ENCODE measurements at places on chromosomes 16 and 17.

DNA sequence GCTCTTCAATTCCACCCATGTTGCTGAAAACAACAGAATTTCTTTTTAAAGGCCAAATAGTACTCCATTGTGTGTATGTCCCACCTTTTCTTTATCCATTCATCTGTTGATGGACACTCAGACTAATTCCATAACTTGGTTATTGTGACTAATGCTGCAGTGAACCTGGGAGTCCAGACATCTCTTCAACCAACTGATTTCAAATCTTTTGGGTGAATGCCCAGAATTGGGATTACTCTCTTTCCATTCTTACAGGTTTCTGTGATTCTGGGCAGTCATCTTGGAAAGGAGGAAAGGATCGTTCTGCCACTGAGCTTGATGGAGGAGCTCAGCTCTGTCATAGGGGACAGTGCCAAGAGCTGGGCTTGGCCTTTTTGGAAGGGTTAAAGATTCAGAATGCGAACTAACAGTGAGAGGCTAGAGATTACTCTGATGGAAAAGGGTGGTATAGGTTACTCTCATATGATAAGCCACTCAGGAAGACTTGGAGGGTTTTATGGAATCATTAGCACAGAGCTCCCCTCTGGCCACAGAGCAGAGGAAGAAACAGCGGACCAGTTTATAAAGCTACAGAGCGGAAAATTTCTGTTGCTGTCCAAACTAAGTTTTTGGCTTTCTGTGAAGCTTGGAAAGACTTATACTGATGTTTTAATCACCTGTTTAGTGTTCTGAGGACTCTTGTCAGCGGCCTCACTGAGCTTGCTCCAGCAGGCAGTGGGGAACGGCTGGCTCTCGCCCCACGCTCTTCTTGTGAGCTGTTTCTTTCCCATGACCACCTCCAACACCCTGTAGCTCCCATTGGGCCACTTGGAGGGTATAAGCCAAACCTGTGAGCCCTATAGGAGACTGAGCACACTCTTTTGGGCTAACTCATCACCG is 48.3 kb downstream of the HIC1 start:
- peaks cover 27% of the 10 kb centered on the region for H3K4me1 ChIP-seq
- H3K4me3 ChIP-seq, result no peak overlapping the region
- no peak overlapping the region for H3K27ac ChIP-seq
- DNase-seq, result no peak
- H3K27me3 ChIP-seq, result peaks cover 6% of the 10 kb centered on the region
- H3K36me3 ChIP-seq, result peaks cover 2% of the 10 kb centered on the region

- no peak overlapping the region for H3K27ac ChIP-seq
- H3K4me3 ChIP-seq, result no peak overlapping the region
- H3K36me3 ChIP-seq, result no peaks in the 10 kb centered on the region
- H3K4me1 ChIP-seq, result no peaks in the 10 kb centered on the region
- H3K27me3 ChIP-seq, result no peaks in the 10 kb centered on the region
- DNase-seq, result no peak
These were observed 664.4 kb upstream of the CDH8 start for GRCh38 chr16:62700426-62701294.

GRCh38 chr17:7930841-7931631 is 710 bp downstream of the TRAPPC1 start:
- H3K36me3 ChIP-seq, result peaks cover 13% of the 10 kb centered on the region
- peaks cover 13% of the 10 kb centered on the region for H3K27me3 ChIP-seq
- peaks cover 31% of the 10 kb centered on the region for H3K4me1 ChIP-seq
- no peak for DNase-seq
- peak overlapping the region; percentile 100 for H3K4me3 ChIP-seq

DNA sequence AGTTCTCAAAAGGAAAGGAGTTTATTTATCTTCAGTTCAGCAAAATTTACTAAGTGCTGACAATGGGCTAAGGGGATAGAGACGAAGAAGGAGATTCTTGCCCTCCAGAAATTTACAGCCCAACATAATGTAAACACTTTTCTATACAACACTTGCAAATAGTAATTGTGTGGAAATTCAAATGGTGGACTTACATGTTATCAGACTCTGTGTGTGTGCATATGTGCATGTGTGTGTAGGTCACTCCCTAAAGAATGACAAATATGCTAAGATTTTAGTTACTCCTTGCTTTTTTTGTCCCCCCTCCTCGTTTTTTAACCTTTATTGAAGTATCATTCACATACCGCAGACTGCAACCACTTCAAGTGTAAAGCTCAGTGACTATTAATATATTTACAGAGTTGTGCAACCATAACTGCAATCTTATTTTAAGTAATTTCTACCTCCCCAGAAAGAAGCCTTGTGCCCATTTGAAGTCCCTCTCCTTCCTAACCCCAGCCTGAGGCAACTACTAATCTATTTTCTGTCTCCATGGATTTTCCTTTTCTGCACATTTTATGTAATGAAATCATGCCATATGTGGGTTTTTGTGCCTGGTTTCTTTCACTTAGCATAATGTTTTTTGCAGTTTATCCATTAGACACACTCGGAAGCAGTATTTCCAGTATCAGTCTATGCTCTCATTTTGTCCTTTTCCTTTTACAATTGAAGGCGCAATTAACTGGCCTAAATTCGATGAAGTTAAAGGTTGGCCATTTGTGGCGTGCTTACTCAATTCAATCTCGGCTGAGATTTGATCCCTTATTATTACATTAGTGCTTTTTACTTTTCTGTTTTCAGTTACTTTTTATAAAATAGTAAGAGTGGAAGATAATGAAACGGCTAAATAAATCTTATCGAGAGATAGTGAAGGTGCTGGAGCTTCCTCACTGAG is 318.4 kb downstream of the HAPSTR1 start:
- DNase-seq, result no peak
- H3K27me3 ChIP-seq, result no peaks in the 10 kb centered on the region
- H3K4me3 ChIP-seq, result no peak overlapping the region
- no peak overlapping the region for H3K27ac ChIP-seq

- no peak overlapping the region for H3K4me3 ChIP-seq
- no peaks in the 10 kb centered on the region for H3K36me3 ChIP-seq
- H3K4me1 ChIP-seq, result peaks cover 14% of the 10 kb centered on the region
- H3K27ac ChIP-seq, result no peak overlapping the region
- no peak for DNase-seq
These were observed 38.5 kb downstream of the GRB7 start for GRCh38 chr17:39776252-39776651.

- H3K27me3 ChIP-seq, result no peaks in the 10 kb centered on the region
- no peak overlapping the region for H3K27ac ChIP-seq
- no peak for DNase-seq
- H3K4me1 ChIP-seq, result no peaks in the 10 kb centered on the region
These were observed 45.9 kb downstream of the JPH3 start for GRCh38 chr16:87648236-87648635.

GRCh38 chr17:80785477-80786178 is 206.0 kb upstream of the CHMP6 start:
- no peak for DNase-seq
- H3K27me3 ChIP-seq, result peaks cover 3% of the 10 kb centered on the region
- H3K27ac ChIP-seq, result no peak overlapping the region
- H3K4me1 ChIP-seq, result peaks cover 47% of the 10 kb centered on the region

DNA sequence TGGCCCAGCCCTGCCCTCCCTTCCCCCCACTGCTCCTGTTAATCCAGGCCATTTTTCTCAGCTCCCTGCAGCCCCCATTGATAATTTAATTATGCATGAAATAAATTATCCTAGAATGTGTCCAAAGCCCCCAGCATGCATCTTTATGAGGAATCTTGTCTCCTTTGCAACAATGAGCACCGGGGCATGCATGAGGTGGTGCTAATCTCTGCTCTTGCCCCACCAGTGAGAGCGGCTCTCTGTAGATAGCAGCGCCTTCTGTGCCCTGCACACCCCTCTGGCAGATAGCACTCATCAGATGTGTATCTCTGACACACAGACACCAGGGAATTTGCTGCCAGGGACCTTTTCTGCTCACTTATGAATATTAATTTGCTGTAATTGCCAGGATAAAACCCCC is 140.2 kb upstream of the CDC42EP4 start:
- no peak for DNase-seq
- H3K27me3 ChIP-seq, result peaks cover 9% of the 10 kb centered on the region
- no peaks in the 10 kb centered on the region for H3K36me3 ChIP-seq
- H3K4me3 ChIP-seq, result no peak overlapping the region

- H3K27ac ChIP-seq, result no peak overlapping the region
- DNase-seq, result no peak
- no peak overlapping the region for H3K4me3 ChIP-seq
These were observed 35.3 kb upstream of the ZFHX3 start for GRCh38 chr16:73083271-73083670.

- DNase-seq, result no peak
- peaks cover 11% of the 10 kb centered on the region for H3K4me1 ChIP-seq
- no peaks in the 10 kb centered on the region for H3K36me3 ChIP-seq
- no peak overlapping the region for H3K27ac ChIP-seq
These were observed 160.0 kb downstream of the MRM1 start for GRCh38 chr17:36761203-36761950.

DNA sequence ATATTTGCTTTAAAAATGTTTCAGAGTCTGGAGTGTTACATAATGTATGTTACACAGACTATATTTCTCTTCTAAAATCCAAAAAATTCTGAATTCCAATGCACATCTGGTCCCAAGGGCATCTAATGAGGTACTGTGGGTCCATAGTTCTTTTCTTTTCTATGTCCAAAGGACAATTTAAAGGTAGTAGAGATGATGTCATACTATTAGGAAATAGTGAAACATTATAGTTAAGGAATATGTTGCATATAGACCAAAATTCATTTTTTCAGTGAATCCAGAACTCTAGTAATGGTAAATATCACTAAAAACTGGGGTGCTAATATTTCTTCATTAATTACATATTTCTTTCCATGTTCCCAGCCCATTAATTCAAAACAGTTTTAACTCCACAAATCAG is 23.0 kb downstream of the NME2 start:
- H3K4me3 ChIP-seq, result no peak overlapping the region
- H3K36me3 ChIP-seq, result peaks cover 5% of the 10 kb centered on the region
- H3K27ac ChIP-seq, result no peak overlapping the region
- H3K4me1 ChIP-seq, result peaks cover 6% of the 10 kb centered on the region
- H3K27me3 ChIP-seq, result no peaks in the 10 kb centered on the region

- peaks cover 6% of the 10 kb centered on the region for H3K4me1 ChIP-seq
- H3K27me3 ChIP-seq, result no peaks in the 10 kb centered on the region
- no peaks in the 10 kb centered on the region for H3K36me3 ChIP-seq
- no peak overlapping the region for H3K27ac ChIP-seq
- no peak overlapping the region for H3K4me3 ChIP-seq
- DNase-seq, result no peak
These were observed 36.0 kb downstream of the USP32 start for GRCh38 chr17:60355663-60356594.

DNA sequence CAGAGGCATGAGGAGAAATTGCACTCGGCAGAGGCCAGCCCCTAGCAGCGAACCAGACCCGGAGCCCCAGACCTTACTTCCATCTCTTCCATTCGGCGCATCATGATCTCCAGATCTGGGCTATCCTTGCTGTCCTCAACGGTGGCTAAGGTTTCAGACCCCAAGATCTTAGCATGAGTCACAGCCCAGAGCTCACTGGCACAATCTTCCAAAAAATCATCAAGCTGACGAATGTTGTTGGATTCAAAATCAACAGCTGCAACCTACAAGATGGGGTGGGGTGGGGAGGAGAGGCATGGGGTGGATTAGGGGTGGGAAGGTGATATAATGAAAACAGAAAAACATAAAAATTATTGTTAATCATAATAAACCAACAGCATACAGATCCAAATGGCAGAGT is 39.7 kb upstream of the PITPNM3 start:
- H3K27me3 ChIP-seq, result peaks cover 2% of the 10 kb centered on the region
- H3K4me1 ChIP-seq, result peaks cover 18% of the 10 kb centered on the region
- no peak overlapping the region for H3K27ac ChIP-seq
- no peak overlapping the region for H3K4me3 ChIP-seq
